Esophagus squamous epithelium (tissue), 5 donors: ENCODE measurements at places on chromosomes 4 and X.
A peak's percentile ranks its signal among the peaks of the same experiment; 100 is the strongest.

- no peak for DNase-seq
- H3K27ac ChIP-seq = no peak overlapping the region
- H3K4me3 ChIP-seq = no peak overlapping the region
- H3K36me3 ChIP-seq = no peaks in the 10 kb centered on the region
Observed at GRCh38 chr4:93436000-93436626, 392.4 kb upstream of the ATOH1 start.

DNA sequence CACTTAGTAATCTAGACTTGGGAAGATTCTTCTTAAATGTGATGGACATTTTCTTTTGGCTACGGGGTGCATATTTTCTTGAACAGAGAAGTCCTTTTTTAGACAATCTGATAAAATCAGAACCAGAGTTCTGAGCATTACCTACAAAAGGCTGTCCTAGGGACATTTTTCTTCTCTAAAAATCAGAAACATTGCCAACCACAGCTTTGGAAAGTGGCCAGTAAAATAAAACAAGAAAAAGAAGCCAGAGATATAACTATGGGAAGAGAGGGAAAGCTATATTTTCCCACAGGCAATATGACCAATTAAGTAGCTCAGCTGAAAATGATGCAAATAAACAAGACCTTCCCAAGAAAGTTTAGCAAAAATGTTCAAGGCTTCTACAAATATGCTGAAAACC, 55.9 kb downstream of the MXRA5 start:
- no peaks in the 10 kb centered on the region for H3K27me3 ChIP-seq
- DNase-seq = no peak
- H3K4me1 ChIP-seq = peaks cover 3% of the 10 kb centered on the region
- no peak overlapping the region for H3K4me3 ChIP-seq

DNA sequence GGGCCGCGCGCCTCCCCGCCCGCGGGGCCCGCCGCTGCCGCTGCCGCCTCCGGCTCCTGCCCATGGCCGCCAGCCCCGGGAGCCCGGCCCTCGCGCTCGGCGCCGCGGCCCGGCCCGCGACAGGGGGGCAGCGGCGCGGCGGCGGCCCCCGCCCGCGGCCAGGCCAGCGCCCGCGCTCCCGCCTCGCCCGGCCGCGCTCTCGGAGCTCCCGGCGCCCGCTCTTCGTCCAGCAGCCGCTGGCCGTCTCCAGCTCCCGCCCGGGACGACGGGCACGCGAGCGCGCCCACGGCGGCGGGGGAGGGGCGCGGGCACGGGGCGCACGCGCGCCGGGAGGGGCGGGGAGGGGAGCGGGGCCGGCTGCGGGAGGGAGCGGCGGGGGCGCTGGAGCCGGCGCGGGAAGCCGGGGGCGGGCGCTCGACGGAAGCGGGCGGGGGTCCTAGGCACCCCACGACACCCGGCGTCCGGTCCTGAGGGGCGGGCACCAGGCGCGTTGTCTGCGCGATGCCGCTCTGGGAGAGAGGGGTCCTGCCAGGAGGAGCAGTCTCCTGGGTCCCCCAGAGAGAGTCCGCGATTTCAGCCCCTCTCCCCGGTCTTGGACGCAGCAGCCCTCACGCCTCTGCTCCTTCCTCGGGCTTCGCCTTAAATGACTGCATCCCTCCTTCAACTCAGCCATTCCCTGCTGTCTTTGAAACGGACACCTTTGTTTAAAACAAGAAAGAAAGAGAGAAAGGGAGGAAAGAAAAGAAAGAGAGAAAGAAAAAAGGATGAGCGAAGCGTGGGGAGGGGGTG, 490 bp upstream of the PDZD4 start:
- H3K4me3 ChIP-seq = peak overlapping the region; percentile 49
- H3K27me3 ChIP-seq = no peaks in the 10 kb centered on the region
- DNase-seq = no peak
- no peak overlapping the region for H3K27ac ChIP-seq

DNA sequence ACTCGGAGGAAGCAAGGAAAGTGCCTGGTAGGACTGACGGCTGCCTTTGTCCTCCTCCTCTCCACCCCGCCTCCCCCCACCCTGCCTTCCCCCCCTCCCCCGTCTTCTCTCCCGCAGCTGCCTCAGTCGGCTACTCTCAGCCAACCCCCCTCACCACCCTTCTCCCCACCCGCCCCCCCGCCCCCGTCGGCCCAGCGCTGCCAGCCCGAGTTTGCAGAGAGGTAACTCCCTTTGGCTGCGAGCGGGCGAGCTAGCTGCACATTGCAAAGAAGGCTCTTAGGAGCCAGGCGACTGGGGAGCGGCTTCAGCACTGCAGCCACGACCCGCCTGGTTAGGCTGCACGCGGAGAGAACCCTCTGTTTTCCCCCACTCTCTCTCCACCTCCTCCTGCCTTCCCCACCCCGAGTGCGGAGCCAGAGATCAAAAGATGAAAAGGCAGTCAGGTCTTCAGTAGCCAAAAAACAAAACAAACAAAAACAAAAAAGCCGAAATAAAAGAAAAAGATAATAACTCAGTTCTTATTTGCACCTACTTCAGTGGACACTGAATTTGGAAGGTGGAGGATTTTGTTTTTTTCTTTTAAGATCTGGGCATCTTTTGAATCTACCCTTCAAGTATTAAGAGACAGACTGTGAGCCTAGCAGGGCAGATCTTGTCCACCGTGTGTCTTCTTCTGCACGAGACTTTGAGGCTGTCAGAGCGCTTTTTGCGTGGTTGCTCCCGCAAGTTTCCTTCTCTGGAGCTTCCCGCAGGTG, 637 bp downstream of the AR start:
- H3K4me1 ChIP-seq = peaks cover 4% of the 10 kb centered on the region
- no peaks in the 10 kb centered on the region for H3K36me3 ChIP-seq
- H3K27ac ChIP-seq = peak overlapping the region; percentile 67
- peaks cover 4% of the 10 kb centered on the region for H3K27me3 ChIP-seq
- no peak for DNase-seq

DNA sequence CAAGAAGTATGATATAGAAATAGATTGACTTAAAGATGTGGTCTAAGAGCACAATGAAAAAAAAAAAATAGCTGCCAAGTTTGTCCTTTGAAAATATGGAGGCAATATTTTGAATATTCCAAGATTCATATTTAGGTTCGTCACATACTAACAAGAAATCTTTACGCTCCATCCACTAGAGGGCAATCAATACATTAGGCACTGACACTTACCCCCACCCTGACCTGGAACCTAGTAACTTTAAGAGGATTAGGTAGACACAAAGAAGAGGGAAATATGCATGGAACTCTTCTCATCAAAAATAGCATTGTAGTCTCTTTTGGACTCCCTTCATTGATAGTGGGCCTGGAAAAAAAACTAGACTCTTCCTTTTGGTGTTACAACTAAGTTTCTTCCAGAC, 1108.1 kb downstream of the PCDH19 start:
- DNase-seq = no peak
- H3K27ac ChIP-seq = no peak overlapping the region
- H3K27me3 ChIP-seq = no peaks in the 10 kb centered on the region

GRCh38 chrX:31832263-31832662, 760.4 kb upstream of the FTHL17 start:
- no peak overlapping the region for H3K4me3 ChIP-seq
- H3K36me3 ChIP-seq = no peaks in the 10 kb centered on the region
- H3K27ac ChIP-seq = no peak overlapping the region
- H3K27me3 ChIP-seq = no peaks in the 10 kb centered on the region

DNA sequence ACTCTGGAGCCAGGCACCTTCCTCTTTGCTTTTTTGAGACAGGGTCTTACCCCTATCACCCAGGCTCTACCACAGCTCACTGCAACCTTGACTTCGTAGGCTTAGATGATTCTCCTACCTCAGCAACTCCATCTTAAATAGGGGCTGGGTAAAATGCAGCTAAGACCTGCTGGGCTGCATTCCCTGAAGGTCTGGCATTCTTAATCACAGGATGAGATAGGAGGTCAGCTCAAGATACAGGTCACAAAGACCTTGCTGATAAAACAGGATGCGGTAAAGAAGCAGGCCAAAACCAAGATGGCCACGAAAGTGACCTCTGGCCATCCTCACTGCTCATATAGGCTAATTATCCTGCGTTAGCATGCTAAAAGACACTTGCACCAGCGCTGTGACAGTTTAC, 770.8 kb upstream of the PRKX start:
- no peaks in the 10 kb centered on the region for H3K36me3 ChIP-seq
- DNase-seq = no peak
- no peaks in the 10 kb centered on the region for H3K4me1 ChIP-seq
- no peak overlapping the region for H3K4me3 ChIP-seq
- H3K27me3 ChIP-seq = no peaks in the 10 kb centered on the region

DNA sequence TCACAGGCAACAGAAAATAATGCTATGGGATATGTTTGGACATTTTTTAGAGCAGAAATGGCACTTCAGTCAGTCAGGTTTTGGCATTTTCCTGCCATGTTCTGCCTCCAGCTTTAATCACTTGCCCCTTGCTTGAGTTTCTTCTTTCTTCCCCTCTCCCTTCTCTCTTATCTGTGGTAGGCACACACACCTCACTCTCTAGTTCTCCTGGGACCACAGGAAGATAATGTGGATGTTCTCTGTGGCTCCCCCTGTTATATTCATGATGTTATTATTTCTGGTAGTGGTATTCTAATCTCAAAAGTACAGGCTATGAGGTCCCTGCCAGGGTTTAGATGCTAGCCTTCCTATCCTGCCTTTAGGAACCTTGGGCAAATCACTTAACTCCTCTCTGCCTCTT, 5.2 kb downstream of the HADH start:
- no peak overlapping the region for H3K27ac ChIP-seq
- peaks cover 4% of the 10 kb centered on the region for H3K36me3 ChIP-seq
- no peak for DNase-seq
- no peaks in the 10 kb centered on the region for H3K27me3 ChIP-seq
- peaks cover 7% of the 10 kb centered on the region for H3K4me1 ChIP-seq
- H3K4me3 ChIP-seq = no peak overlapping the region

GRCh38 chr4:82624819-82625218, 63.0 kb upstream of the TMEM150C start:
- H3K27ac ChIP-seq = no peak overlapping the region
- H3K4me3 ChIP-seq = no peak overlapping the region
- no peak for DNase-seq
- H3K27me3 ChIP-seq = no peaks in the 10 kb centered on the region
- no peaks in the 10 kb centered on the region for H3K4me1 ChIP-seq

- no peak for DNase-seq
- H3K27ac ChIP-seq = peak overlapping the region; percentile 22
- H3K4me3 ChIP-seq = no peak overlapping the region
Observed at GRCh38 chr4:185774131-185774653, 37.8 kb downstream of the SORBS2 start.

- no peak overlapping the region for H3K4me3 ChIP-seq
- no peak overlapping the region for H3K27ac ChIP-seq
- DNase-seq = no peak
- no peaks in the 10 kb centered on the region for H3K36me3 ChIP-seq
- H3K27me3 ChIP-seq = no peaks in the 10 kb centered on the region
Observed at GRCh38 chrX:12319003-12319519, 180.8 kb downstream of the FRMPD4 start.

DNA sequence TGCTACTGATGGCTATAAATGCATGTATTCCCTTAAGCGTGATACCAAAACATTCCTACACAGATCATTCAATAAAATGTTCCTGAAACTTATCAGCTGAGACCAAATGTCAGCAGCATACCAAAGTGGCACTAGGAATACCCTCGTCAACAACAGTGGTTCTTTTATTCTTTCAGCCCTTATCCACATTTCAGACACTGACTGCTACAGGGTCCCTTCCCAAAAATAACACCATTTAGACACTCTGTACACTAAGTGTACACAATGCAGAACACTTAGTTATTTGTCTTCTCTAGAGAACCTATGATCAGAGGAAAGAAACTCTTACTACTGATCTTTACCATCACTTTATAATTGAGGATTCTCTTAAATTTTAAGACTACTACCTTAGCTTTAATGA, 94.1 kb downstream of the ATRX start:
- H3K4me1 ChIP-seq = no peaks in the 10 kb centered on the region
- no peaks in the 10 kb centered on the region for H3K36me3 ChIP-seq
- DNase-seq = no peak
- no peak overlapping the region for H3K4me3 ChIP-seq
- H3K27ac ChIP-seq = no peak overlapping the region

DNA sequence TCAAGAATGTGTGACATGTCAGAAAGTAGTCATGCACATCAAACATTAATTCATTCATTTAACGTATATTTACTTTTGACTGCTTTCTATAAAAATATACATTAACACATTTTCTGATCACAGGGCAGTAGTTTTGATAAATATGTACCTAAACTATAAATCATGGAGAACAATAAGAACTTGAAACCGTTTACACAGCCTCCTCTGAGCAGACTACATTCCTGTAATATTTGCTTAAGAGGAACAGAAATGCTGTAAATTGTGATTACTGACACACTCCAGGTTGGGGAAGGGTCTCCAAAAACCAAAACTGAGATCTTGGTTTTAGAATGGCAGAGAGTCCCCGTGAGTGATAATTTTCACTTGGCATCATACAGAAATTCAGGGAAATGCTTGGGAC, 120.7 kb upstream of the PPARGC1A start:
- no peak overlapping the region for H3K27ac ChIP-seq
- no peak overlapping the region for H3K4me3 ChIP-seq
- no peaks in the 10 kb centered on the region for H3K36me3 ChIP-seq
- no peaks in the 10 kb centered on the region for H3K27me3 ChIP-seq

DNA sequence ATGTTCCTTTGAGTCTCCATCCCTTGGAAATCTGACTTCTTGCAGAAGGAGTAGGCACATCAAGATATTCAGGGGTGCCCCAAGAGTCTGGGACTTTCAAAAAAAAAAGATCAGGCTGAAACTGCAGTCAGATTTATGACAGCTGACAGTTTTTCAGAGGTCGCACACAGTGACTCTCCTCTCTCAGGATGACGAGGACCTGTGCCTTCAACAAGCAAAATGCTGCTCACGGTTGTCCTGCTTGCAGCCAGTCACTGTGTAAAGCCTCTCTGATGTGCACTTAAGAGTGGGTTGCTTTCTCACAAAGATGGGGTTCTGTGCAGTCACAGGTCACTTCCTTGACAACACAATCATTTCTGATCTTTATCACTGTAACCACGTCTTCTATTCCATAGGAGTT, 178.2 kb downstream of the PTTG2 start:
- no peaks in the 10 kb centered on the region for H3K27me3 ChIP-seq
- no peaks in the 10 kb centered on the region for H3K36me3 ChIP-seq
- H3K4me3 ChIP-seq = no peak overlapping the region
- H3K4me1 ChIP-seq = no peaks in the 10 kb centered on the region
- DNase-seq = no peak

DNA sequence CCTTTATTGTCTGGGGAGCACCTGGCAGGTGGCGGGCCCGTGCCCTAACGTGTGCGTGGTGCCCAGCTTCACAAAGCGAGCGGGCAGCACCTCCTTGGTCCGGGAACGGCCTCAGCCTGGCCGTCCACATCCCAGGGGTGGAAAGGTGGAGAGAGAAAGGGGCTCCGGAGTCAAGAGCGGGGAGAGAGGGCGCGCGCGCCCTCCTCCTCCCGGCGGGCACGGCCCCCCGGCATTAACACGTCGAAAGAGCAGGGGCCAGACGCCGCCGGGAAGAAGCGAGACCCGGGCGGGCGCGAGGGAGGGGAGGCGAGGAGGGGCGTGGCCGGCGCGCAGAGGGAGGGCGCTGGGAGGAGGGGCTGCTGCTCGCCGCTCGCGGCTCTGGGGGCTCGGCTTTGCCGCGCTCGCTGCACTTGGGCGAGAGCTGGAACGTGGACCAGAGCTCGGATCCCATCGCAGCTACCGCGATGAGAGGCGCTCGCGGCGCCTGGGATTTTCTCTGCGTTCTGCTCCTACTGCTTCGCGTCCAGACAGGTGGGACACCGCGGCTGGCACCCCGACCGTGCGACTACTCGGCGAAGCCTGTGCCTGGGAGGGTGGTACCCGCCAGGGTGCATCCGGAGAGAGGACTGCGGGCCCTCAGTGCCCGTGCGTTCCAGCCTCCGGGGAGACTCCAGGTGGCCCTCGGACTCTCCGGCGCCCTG, at the start of gene KIT:
TSS of gene KIT (plus strand) at position 407 of the 701 bp plus-strand sequence. CDS start at position 465, 58 bp downstream.
- no peak for DNase-seq
- no peaks in the 10 kb centered on the region for H3K27me3 ChIP-seq
- H3K4me3 ChIP-seq = peak within 1 kb of the TSS; percentile 60
- H3K4me1 ChIP-seq = peaks cover 14% of the 10 kb centered on the region
- peak within 1 kb of the TSS; percentile 63 for H3K27ac ChIP-seq
- H3K36me3 ChIP-seq = no peaks in the 10 kb centered on the region
